ENCODE measurements at places on chromosomes 13 and 19.

- no peak for DNase-seq
Measured at GRCh38 chr19:5001615-5002014, 32.7 kb downstream of the KDM4B start.

GRCh38 chr13:59279576-59279975 is 884.2 kb downstream of the DIAPH3 start:
- DNase-seq: no peak

DNA sequence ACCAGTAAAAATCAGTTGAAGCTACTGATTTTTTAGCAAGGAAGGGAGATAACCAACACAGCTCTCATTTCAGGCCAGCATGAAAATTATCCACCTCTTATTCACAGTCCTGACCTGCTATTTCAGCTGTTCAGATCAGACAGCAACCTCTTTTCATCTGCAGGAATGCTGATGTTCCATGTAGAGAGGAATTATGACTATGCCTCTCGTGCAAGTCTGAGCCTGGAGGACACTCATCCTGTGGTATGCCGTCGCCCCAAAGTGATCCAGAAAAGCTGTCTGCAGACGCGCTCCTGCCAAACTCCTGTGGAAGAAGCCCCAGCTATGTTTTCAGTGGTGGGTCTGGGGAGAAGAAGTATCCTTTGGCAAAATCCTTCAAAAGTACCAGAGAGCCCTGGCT is 563.5 kb upstream of the SLITRK1 start:
- DNase-seq: no peak

DNA sequence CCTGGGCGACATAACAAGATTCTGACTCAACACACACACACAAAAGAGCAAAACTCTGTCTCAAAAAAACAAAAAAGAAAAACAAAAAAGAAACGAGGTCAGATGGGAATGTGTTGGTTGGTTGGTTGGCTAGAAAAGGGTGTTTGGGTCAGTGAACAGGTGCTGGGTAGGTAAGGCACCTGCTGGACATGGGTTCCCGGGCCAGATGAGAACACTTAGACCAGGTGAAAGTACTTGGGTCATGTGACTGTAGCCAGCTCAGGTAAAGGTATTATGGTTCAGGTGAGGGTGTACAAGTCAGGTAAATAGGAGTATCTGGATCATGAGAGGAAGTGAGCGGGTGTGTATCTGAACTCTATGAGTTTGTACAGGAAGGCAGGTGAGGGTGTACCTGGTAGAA is 14.5 kb upstream of the ZNF414 start:
- DNase-seq: no peak

- no peak for DNase-seq
Measured at GRCh38 chr19:46825731-46826055, 25.0 kb downstream of the AP2S1 start.

GRCh38 chr13:32938907-32939306 is 77.3 kb upstream of the KL start:
- no peak for DNase-seq

DNA sequence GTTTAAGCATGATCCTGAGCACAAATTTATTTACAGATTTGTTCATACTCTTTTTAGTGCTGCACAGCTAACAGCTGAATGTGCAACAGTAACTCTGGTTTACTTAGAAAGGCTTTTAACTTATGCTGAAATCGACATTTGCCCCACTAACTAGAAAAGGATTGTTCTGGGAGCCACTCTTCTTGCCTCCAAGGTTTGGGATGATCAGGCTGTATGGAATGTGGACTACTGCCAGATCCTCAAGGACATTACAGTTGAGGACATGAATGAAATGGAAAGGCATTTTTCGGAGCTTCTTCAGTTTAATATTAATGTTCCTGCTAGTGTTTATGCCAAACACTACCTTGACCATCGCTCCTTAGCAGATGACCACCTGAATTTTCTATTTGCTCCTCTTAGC is 16.0 kb downstream of the ZNF100 start:
- DNase-seq: no peak

- DNase-seq: no peak
Measured at GRCh38 chr13:32587811-32588170, 1.5 kb downstream of the PDS5B start.

DNA sequence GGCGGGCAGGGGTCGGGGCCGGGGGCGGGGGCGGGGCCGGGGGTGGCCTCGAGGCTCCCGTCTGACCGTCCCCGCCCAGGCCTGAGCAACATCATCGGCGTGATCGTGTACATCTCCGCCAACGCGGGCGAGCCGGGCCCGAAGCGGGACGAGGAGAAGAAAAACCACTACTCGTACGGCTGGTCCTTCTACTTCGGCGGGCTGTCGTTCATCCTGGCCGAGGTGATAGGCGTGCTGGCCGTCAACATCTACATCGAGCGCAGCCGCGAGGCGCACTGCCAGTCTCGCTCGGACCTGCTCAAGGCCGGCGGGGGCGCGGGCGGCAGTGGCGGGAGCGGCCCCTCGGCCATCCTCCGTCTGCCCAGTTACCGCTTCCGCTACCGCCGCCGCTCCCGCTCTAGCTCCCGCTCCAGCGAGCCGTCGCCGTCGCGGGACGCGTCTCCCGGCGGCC is 9.4 kb upstream of the CACNG6 start:
- no peak for DNase-seq

DNA sequence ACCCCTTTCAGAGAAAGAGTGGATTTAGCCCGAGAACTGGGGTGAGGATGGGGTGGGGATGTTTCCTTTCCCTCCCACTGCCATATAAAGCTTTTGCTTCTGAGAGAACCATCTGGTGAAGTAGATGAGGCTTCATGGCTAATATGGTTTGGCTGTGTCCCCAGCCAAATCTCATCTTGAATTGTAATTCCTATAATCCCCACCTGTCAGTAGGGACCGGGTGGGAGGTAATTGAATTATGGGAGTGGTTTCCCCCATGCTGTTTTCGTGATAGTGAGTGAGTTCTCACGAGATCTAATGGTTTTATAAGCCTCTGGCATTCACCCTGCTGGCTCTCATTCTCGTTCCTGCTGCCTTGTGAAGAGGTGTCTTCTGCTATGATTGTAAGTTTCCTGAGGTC is 270.9 kb downstream of the LMO7 start:
- no peak for DNase-seq

GRCh38 chr13:81140675-81141074 is 799.7 kb upstream of the SPRY2 start:
- no peak for DNase-seq

DNA sequence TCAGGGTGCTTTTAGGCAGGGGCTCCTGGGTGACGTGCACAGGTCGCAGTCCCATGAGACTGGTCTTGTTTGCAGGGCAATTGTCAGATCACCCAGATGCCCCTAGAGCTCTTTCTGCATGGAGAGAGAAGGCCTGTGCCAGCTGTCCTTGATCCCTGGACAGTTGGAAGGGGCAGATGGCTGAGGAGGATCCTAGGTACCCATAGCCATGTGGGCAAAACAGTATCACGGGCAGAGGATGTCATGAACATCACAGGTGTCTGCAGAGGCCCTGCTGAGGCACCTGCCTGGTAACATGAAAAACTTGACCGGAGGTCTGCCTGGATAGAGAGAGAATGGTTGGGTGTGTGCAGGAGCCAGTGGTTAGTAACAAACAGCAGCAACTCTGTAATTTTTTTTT is 99.3 kb downstream of the ZNF536 start:
- no peak for DNase-seq

DNA sequence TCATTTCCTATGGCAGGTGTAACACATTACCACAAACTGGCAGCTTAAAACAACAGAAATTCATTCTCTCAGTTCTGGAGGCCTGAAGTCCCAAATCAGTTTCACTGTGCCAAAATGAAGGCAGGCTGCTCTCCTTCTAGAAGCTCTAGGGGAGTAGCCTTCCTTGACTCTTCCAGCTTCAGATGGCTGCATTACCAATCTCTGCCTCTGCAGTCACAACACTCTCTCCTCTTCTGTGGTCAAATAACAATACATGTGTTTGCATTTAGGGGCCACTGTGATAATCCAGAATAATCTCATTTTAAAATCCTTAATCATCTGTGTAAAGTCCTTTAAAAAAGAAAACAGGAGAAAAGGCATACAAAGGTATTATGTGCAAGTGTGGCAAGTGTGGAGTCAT is 7.8 kb downstream of the DIAPH3 start:
- DNase-seq: no peak

GRCh38 chr13:106036870-106037269 is 498.6 kb downstream of the EFNB2 start:
- DNase-seq: no peak

GRCh38 chr13:25966086-25966485 is 85.7 kb downstream of the SHISA2 start:
- no peak for DNase-seq

DNA sequence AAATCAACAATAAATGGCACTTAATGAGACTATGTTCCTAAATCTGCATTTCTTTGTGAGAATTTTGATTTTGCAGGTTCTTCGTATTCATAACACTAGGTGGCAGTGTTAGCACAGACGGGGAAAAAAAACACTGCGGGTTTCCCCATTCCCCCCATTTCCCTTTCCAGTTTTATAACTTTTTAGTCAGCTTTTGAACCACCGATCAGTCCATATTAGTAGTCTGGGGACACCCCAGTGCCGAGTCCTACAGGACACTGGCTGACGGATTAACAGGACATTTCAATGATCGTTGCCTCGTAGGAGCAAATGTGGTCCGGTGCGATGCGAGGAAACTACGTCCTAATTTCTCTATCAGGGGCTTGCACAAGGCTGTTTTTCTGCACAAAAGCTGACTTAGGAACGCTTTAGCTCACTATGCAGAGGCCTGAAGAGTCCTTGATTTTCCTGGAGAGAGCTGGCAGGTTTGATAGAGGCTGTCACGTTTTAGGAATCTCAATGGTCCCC is 234.3 kb downstream of the LMO7 start:
- DNase-seq: no peak

GRCh38 chr13:110377178-110377825 is 70.2 kb downstream of the COL4A2 start:
- no peak for DNase-seq

DNA sequence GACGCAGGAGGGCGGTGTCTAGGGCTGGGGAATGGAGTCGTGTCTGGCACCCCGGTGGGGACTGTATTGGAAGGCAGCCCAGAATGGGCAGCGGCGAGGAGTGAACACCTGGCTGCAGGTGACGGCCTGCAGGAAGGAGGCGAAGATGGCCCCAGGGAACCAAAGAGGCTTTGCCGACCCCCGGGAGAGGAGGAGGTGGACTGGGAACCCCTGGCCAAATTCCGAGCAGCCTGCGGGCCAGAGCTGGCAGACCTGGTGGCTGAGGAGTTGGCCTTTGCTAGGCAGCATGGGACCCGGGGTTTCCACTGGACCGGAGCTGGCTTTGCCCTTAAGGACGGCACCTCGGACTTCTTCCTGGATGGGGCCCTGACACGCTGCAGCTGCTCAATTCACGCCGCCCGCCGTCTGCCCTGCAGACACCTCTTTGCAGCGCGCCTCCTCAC is 25.9 kb downstream of the ZSWIM9 start:
- no peak for DNase-seq

DNA sequence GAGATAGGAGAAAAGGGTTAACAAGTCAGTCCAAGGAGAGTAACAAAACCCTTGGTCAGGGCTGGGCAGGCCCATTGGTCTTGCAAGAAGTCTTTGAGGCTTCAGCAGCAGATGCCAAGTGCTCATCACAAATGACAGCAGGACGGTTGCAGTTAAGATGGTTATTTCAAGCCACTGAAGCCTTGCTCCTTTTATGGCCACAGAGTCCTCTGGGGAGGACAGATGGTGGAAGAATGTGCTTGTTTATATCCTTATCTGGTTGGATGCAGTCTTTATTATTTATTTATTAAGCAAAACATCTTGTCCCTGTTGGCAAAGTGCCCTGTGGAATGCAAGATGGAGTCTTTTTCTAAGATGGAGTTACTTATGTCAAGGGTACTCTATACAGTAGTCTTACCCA is 19.2 kb upstream of the ZNF331 start:
- no peak for DNase-seq

GRCh38 chr13:96053003-96053703 is at the start of gene UGGT2:
Gene UGGT2 (minus strand): TSS chr13:96053401. CDS start chr13:96053312, 89 bp downstream.
- DNase-seq: peak; percentile 4

- no peak for DNase-seq
Measured at GRCh38 chr13:96999091-96999490, 4.8 kb upstream of the OXGR1 start.

GRCh38 chr19:45444318-45445041 is 20.8 kb upstream of the ERCC1 start:
- no peak for DNase-seq

- no peak for DNase-seq
Measured at GRCh38 chr19:2653710-2654707, 48.5 kb downstream of the GNG7 start.

GRCh38 chr19:18422530-18423191 is 3.5 kb downstream of the SSBP4 start:
- DNase-seq: no peak

GRCh38 chr19:36401475-36401874 is 17.0 kb downstream of the ZFP82 start:
- DNase-seq: no peak

GRCh38 chr13:21012211-21012610 is 49.2 kb downstream of the LATS2 start:
- DNase-seq: no peak

- DNase-seq: no peak
Measured at GRCh38 chr13:76474966-76475365, 411.2 kb downstream of the KCTD12 start.

DNA sequence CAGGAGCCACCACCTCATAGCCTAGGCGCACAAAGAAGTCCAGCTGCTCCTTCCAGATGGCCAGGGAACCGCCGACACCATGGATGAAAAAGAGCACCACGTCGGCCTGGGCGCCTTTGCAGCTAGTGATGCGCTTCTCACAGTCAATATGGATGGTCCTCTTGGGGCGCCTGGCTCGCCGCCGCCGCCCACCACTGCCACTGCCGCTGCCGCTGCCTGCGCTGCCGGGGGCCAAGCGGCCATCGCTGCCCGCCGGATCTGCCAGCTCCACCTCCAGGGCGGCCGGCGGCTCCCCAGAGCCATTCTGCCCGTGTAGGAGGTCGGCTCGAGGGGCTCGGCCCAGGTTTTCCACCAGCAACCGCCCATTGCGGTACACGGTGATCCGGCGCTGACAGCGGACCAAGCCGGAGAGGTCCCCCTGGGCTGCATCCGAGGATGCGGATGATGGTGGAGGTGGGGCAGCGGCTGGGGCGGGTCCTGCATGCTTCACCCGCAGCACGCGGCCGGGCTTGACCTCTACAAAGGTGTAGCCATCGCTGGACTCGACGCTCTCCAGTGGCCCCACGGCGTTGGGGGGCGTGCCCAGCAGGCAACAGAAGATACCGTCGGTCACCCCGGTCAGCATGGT is 2.1 kb downstream of the ABHD8 start:
- no peak for DNase-seq

DNA sequence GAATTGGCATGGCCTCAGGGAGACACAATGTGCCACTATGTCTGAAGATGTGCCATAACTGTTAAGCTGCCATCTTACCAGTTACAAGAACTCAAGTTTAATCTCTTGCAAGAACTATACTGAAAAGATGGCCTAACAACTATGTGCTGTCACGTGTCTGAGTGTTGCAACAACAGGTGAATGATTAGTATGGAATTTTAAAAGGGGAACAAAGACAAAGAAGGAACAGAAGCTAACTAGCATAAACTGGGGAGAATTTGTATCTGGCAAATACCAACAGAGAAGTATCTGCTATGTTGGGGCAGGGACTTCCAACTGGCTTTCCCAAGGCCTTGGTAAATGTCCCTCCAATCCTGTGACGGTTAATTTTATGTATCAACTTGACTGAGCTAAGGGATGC is 11.5 kb upstream of the ACOD1 start:
- no peak for DNase-seq

GRCh38 chr13:63880705-63881104 is 2465.1 kb upstream of the PCDH20 start:
- no peak for DNase-seq

- no peak for DNase-seq
Measured at GRCh38 chr19:41415154-41415571, 12.0 kb downstream of the B3GNT8 start.
